ENCODE measurements at places on chromosomes 13 and 19.

DNA sequence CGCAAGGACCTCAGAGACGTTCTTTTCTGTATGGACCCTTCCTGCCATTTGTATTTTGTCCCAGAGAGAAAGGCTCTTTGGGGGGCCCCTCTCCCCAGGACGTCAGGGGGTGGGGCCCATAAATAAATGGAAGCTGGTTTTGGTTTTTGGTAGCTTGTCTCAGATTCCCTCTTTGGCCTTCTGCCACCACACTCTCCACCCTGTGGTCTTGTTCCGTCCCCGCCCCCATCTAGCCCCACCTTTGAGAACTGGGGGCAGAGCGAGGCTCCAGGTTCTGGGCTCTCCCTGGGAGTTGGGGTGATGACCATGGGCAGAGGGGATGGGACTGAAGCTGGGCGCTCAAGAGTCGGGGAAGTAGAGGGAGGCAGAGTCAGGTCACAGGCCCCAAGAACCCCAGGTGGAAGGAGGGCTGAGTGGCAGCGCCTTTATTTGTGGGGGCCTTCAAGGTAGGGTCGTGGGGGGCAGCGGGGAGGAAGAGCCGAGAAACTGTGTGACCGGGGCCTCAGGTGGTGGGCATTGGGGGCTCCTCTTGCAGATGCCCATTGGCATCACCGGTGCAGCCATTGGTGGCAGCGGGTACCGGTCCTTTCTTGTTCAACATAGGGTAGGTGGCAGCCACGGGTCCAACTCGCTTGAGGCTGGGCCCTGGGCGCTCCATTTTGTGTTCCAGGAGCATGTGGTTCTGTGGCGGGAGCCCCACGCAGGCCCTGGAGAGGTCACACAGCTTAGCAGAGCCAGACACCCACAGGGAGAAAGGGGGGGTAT is 3.3 kb downstream of the ISYNA1 start:
- DNase-seq: peak; percentile 42

GRCh38 chr13:73922493-73923393 is 211.5 kb downstream of the KLF12 start:
- DNase-seq: no peak

DNA sequence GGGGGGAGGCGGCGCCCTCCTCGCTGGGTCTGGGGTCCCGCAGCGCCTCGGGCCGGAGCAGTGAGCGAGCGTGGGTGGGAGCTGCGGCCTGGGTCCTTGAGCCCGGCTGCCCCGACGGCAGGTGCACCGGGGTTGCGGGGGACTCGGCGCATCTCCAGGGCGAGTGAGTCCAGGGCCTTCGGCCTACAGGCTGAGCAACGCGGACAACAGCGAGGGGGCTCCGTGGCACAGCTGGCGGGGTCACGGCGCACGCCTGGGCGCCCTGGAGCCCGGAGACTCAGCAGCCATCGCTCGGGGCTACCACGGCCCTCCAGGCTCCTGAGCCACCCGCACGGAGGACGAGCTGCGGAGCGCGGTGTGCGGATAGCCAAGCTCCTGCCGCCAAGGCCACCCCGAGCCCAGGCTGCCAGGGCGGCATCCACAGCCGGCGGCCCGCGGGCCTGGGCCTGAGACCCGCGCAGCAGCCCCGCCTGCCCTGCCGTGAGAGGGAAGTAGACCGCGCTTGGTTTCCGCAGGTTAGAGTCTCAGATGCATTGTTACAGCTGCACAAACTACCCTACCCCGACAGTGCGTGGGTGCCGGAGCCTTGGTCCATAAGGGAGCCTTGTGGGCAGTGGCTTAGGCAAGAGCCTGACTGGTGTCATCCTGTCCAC is 253.9 kb upstream of the SGCG start:
- DNase-seq: no peak

GRCh38 chr19:16650821-16651220 is 9.1 kb downstream of the SMIM7 start:
- no peak for DNase-seq

- DNase-seq: peak; percentile 41
These were observed 536 bp downstream of the UBA2 start for GRCh38 chr19:34428549-34429285.

- no peak for DNase-seq
These were observed 486 bp downstream of the SRRM5 start for GRCh38 chr19:43612374-43612773.

DNA sequence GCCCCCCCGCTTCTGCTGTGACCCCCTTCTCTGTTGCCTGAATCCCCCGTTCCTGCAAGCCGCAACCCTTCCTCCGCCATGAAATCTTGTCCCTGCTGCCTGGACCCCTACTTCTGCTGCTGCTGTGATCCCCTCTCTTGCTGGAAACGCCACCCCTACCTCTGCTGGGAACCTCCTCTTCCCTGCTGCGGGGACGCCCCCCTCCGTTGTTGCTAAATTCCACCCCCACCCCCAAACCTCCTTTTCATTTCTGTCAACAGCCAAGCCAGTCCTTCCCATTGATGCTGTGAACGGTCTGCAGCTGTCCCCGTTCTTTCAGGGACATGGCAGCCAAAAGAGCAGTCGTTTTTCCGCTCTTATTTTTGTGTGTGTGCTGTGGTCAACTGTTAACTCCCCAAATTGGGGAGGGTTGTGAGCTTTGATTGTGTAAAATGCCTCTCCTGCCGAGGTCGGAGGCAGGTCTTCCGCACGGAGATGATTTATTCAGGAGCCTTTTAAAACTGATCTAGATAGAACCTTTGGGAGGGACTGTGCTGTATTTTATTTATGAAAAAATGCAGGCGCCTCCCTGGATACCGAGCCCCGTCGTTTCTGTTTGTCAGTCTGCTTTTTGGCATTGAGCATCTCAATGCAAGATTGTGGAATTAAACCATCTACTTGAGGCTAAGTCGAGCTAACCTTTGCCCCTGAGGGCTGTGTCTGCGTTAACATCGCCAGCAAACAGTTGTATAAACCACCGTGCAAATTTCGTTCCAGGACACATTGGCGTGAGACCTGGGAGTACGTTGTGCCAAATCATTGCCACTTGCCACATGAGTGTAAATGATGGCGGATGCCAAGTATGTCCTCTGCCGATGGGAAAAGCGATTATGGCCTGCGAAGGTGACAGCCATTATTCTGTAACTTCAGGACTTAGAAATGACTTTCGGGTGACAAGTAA is 27.9 kb upstream of the NDUFS7 start:
- no peak for DNase-seq

DNA sequence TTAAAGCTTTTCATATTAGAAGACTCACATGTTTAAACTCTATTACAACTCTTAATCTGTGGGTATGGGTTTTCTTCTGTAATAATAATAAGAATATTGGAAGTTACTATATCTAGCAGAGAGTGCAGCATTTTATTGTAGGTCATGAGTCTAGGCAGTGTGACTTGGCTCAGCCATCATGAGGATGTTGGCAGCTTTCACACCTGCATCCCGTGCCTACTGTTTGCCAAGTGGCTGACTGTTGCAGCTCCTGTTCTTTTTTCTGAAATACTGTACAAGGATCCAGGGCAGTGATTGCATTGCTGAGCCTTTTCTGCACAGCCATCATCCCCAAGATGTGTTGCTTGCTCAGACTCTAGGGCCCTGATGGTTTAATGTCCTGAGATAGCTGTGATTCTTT is 47.4 kb downstream of the MTUS2 start:
- no peak for DNase-seq

- no peak for DNase-seq
These were observed 48.0 kb upstream of the ITM2B start for GRCh38 chr13:48185018-48185417.

GRCh38 chr19:51743405-51743804 is 8.3 kb downstream of the FPR1 start:
- DNase-seq: no peak

DNA sequence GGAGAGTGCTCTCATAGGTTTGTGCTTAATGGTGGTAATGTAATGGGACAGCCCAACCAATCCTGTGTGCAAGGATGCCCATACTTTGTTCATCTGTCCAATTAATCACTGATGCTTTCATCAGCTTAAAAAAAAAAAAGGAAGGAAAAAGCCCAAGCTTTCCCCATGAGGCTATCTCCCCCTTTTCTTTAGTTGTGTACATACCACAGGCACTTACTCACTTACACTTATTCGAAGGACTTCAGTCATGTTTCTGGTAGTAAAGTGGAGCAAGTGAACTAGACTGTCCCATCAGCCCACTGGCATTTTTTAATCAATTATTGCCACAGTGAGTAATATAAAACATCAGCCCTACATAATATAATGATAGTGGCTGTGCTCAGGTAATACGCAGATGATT is 183.5 kb upstream of the UFM1 start:
- no peak for DNase-seq

DNA sequence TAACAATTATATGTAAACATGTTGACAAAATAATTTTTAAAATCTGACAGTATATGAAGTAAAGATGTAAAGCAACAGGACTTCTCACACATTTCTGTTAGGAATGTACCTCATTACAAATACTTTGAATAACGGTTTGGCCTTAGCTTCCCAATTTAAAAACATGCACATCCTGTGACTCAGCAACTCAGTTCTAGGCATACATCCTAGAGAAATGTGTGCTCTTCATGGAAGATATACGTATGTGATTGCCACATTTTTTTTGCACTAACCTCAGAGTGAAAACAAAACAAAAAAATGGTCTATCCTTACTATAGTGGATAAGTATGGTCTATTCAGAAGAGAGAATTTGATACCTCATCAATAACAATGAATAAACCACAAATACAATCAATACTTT is 314.6 kb downstream of the LIG4 start:
- no peak for DNase-seq

GRCh38 chr13:73835138-73835721 is 299.0 kb downstream of the KLF12 start:
- DNase-seq: no peak

GRCh38 chr19:31100206-31100590 is 249.0 kb downstream of the TSHZ3 start:
- no peak for DNase-seq

- DNase-seq: no peak
These were observed 1.3 kb upstream of the LMNB2 start for GRCh38 chr19:2458054-2458453.

DNA sequence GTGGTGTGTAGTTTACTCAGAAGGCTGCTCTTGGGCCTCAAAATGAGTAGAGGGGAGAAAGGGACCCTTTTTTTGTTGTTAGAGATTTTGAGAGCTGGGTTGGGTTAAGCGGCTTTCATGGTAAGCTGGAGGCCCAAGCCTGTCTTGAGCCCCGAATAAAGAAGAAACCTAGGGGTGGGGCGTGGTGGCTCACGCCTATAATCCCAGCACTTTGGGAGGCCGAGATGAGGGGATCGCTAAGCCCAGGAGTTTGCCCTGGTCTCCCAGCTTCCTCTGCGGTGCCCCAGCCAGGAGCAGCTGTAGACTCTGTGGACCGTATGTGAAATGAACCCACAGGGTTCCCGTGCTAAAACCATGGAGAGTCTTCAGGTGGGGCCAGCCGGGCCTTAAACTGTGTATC is 56.1 kb downstream of the KDM4B start:
- no peak for DNase-seq

GRCh38 chr13:27770809-27771208 is 21.5 kb upstream of the GSX1 start:
- DNase-seq: no peak

- DNase-seq: peak; percentile 88
These were observed 13.7 kb upstream of the CREB3L3 start for GRCh38 chr19:4139614-4140236.

DNA sequence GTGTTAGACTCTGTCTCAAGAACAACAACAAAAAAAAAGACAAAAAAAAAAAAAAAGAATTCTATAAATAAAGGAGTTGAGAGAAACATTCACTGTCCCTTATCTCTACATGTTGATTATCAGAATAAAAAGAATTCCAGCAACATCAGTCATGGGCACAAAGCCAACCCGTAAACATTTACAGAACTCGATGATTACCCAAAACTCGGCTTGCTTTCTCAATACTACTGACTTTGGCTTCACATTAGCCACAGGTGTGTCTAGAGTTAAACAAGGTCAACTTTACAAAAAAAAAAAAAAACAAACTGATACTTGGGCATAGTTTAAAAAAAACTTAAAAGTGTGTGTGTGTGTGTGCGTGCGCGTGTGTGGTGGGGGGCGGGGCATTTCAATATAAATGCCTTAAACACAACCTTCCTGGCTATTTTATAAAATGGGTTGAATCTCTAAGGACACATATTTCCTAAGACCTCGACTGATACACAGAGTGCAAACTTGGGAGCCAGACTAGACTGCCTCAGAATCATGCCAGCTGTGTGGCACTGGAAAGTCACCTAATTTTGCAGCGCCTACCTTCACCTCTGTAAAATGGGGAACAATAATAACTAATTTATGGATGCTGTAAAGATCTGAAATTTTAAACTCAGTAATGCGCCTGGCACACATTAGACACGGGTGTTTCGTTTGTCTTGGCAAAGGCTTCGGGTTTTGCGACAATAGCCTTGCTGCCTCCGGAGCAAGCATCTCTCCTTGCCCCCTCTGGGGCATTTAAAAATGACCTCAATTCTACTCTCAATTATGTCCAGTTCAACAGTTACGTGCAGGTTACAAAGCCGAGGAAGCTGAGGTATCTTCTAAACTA is 922 bp downstream of the EBPL start:
- DNase-seq: no peak

- DNase-seq: no peak
These were observed 236.5 kb downstream of the FOXO1 start for GRCh38 chr13:40429706-40430545.

DNA sequence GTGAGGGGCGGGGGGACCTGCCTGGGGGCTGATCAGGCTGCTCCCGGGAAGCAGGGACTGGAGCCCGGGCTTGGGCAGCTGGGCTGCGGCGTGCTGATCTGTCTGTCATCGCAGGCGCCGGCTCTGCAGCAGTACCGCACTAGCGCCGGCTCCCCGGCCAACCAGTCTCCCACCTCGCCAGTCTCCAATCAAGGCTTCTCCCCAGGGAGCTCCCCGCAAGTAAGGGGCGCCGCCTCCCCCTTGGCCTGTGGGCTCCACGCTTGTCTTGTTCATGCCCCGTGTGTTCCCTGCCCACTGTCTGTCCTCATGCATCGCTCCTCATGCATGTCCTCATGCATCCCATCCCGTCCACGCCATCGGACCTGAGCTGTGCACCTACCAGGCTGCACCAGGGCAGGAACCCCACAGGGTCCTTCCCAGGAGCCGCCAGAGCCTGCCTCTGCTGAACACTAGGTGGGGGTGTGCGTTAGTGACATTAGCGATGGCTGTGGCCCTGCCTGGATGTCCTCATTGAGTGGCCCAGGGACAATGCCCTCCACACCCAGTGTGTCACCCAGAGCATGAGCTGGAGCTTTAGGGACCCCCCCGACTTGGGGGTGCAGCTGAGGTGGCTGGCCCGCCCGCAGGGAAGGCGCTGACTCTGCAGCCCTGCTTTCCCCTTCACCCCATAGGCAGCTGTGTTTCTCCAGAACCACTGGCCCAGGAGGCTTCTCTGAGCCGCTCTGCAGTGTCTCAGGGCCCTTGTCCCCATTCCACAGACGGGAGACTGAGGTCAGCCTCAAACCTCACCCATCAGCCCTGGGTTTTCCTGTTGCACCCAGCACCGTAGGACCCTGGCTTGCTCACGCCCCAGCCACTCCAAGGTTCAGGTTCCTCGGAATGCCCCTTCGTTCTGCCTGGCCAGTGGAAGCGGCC is 19.5 kb downstream of the COMP start:
- no peak for DNase-seq

All from Right ventricle myocardium superior (tissue), 1 donor.